ENCODE measurements at places on chromosomes 16 and 17. TPM values are rescaled to one million over a fixed set of nuclear protein-coding genes. Genes with fewer than 3 reads are reported as not detected.

The FSCN2 gene
- 1.6 TPM for polyA plus RNA-seq

The SMG6 gene
- 28.0 TPM for polyA plus RNA-seq

The TEX14 gene
- polyA plus RNA-seq = 0.44 TPM

The HEXIM2 gene
- 14.3 TPM for polyA plus RNA-seq

The ZNF624 gene
- 10.5 TPM for polyA plus RNA-seq

The CMTM2 gene
- 0.33 TPM for polyA plus RNA-seq

The FBXO39 gene
- 0.06 TPM for polyA plus RNA-seq

The AOC2 gene
- polyA plus RNA-seq = 1.1 TPM

The SLC13A2 gene
- polyA plus RNA-seq = 12.2 TPM

The CMIP gene
- polyA plus RNA-seq = 41.0 TPM

The ZG16B gene
- not detected for polyA plus RNA-seq

The GCGR gene
- polyA plus RNA-seq = 7.1 TPM

The CD300A gene
- 2.8 TPM for polyA plus RNA-seq

The CHST5 gene
- 0.42 TPM for polyA plus RNA-seq

The KRTAP2-1 gene
- not detected for polyA plus RNA-seq

The TGFB1I1 gene
- 42.1 TPM for polyA plus RNA-seq

The LRRC46 gene
- 3.6 TPM for polyA plus RNA-seq

The CCL17 gene
- 0.19 TPM for polyA plus RNA-seq

The MARVELD3 gene
- 15.5 TPM for polyA plus RNA-seq

The TMEM220 gene
- polyA plus RNA-seq = 8.5 TPM

The PNMT gene
- polyA plus RNA-seq = 2.4 TPM

The NPW gene
- polyA plus RNA-seq = 8.2 TPM

The TEX19 gene
- polyA plus RNA-seq = not detected

The CCT6B gene
- 4.9 TPM for polyA plus RNA-seq

The TOX3 gene
- polyA plus RNA-seq = 32.5 TPM

The CD300LB gene
- polyA plus RNA-seq = 0.17 TPM

The KRT12 gene
- polyA plus RNA-seq = not detected

The FOXF1 gene
- not detected for polyA plus RNA-seq

The TAT gene
- 0.04 TPM for polyA plus RNA-seq

The P3H4 gene
- 47.4 TPM for polyA plus RNA-seq

The CCL18 gene
- not detected for polyA plus RNA-seq

The PDILT gene
- polyA plus RNA-seq = not detected

The TP53TG3C gene
- polyA plus RNA-seq = not detected

The CCL4 gene
- polyA plus RNA-seq = 0.76 TPM

The PRCD gene
- 3.9 TPM for polyA plus RNA-seq

The CCL1 gene
- not detected for polyA plus RNA-seq

The CX3CL1 gene
- 30.4 TPM for polyA plus RNA-seq

The RGS11 gene
- 2.0 TPM for polyA plus RNA-seq

The NPTX1 gene
- 1.2 TPM for polyA plus RNA-seq

The CTRL gene
- 6.2 TPM for polyA plus RNA-seq

The DCAKD gene
- 56.6 TPM for polyA plus RNA-seq

The CA5A gene
- 0.11 TPM for polyA plus RNA-seq

The CTRB1 gene
- 0.11 TPM for polyA plus RNA-seq

The SPG7 gene
- polyA plus RNA-seq = 92.6 TPM

The WFIKKN1 gene
- polyA plus RNA-seq = 2.0 TPM

The PPY gene
- polyA plus RNA-seq = 2.3 TPM

The TCAP gene
- 1.6 TPM for polyA plus RNA-seq

The HBZ gene
- 1.6 TPM for polyA plus RNA-seq

The NME4 gene
- 134 TPM for polyA plus RNA-seq

The CPHXL2 gene
- 0.11 TPM for polyA plus RNA-seq

The BCAR1 gene
- 63.9 TPM for polyA plus RNA-seq

The KCNH4 gene
- not detected for polyA plus RNA-seq

The HS3ST4 gene
- polyA plus RNA-seq = 0.53 TPM

The RAMP2 gene
- 80.9 TPM for polyA plus RNA-seq

The IKZF3 gene
- polyA plus RNA-seq = 0.23 TPM

The PHOSPHO1 gene
- 1.9 TPM for polyA plus RNA-seq

The ATAD5 gene
- polyA plus RNA-seq = 8.4 TPM

Data from renal cortex interstitium (tissue), 15 donors.